ENCODE measurements at places on chromosomes 13 and 19. TPM values are rescaled to one million over a fixed set of nuclear protein-coding genes. Genes with fewer than 3 reads are reported as not detected.

GRCh38 chr19:49437231-49437630, 4.1 kb downstream of the SLC17A7 start:
- peaks cover 82% of the 10 kb centered on the region for H3K27me3 ChIP-seq
- no peaks in the 10 kb centered on the region for H3K4me1 ChIP-seq
- H3K36me3 ChIP-seq = no peaks in the 10 kb centered on the region
- no peak overlapping the region for H3K4me3 ChIP-seq

GRCh38 chr19:53553865-53554791, 16.2 kb downstream of the ZNF331 start:
- DNase-seq = peak; percentile 88
- H3K27ac ChIP-seq = peak overlapping the region; percentile 92
- H3K36me3 ChIP-seq = no peaks in the 10 kb centered on the region
- no peaks in the 10 kb centered on the region for H3K4me1 ChIP-seq
- peak overlapping the region; percentile 52 for H3K4me3 ChIP-seq

- H3K27me3 ChIP-seq = no peaks in the 10 kb centered on the region
- no peaks in the 10 kb centered on the region for H3K4me1 ChIP-seq
- peak; percentile 91 for DNase-seq
- H3K36me3 ChIP-seq = no peaks in the 10 kb centered on the region
- H3K27ac ChIP-seq = no peak overlapping the region
Observed at GRCh38 chr13:107373551-107373950, 805.6 kb upstream of the ARGLU1 start.

GRCh38 chr13:71828117-71828516, 38.9 kb downstream of the DACH1 start:
- H3K4me1 ChIP-seq = no peaks in the 10 kb centered on the region
- no peak overlapping the region for H3K4me3 ChIP-seq
- no peaks in the 10 kb centered on the region for H3K27me3 ChIP-seq

- DNase-seq = peak; percentile 84
- H3K36me3 ChIP-seq = no peaks in the 10 kb centered on the region
Observed at GRCh38 chr13:51619614-51620013, 35.4 kb downstream of the WDFY2 start.

The TEX30 gene
- total RNA-seq = 11.9 TPM
